ENCODE measurements at places on chromosomes 12 and 14.

GRCh38 chr12:92036771-92037453, 108.7 kb downstream of the BTG1 start:
- DNase-seq = no peak

- DNase-seq = no peak
Observed at GRCh38 chr12:9344541-9344940, 136.3 kb upstream of the PZP start.

DNA sequence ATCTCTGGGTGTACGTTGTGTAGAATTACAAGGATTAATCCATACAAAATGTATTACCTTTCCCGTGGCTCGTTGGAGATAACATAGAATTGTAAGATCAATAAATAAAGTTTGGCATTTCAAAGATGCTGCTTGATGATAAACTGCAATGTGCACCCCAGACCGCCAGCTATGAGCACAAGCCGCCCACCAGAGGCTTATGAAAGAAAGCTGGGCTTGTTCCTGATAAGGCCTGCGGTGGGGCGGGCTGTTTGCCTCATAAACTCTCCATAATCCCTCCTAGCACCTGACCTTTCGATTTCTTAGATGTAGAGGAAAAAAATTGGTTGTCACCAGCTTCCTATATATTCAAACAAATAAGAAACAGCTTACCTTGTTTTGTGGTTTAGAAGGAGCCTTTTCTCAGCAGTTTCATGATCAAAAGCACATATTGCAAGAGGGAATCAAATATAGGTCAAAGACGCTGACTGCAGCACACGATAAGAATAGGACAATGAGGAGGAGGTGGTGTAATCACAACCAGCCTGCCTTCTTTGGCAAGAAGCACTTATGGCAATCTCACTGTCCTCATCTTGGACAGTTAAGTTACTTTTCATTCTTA, 293.6 kb downstream of the RMST start:
- no peak for DNase-seq

GRCh38 chr14:81797315-81797714, 263.7 kb upstream of the SEL1L start:
- DNase-seq = no peak

DNA sequence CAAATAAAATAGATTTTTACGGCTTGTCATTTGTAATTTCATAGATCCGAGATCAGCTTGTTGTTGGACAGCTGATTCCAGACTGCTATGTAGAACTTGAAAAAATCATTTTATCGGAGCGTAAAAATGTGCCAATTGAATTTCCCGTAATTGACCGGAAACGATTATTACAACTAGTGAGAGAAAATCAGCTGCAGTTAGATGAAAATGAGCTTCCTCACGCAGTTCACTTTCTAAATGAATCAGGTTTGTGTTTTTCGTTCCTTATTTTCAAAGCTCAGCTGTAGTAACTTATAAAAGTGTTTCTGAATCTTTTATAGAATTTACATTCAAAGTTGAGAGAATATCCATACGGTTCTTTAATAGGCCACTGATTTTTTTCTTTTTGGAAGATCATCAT, 89.1 kb downstream of the LRRK2 start:
- no peak for DNase-seq

- DNase-seq = no peak
Observed at GRCh38 chr12:30088259-30088995, 304.7 kb upstream of the TMTC1 start.

All from activated T-cell treated with anti-CD3 and anti-CD28 coated beads, Interleukin-2, amount 50 U/mL, for 24 hours (primary cell).